ENCODE measurements at places on chromosomes 1 and 21.

DNA sequence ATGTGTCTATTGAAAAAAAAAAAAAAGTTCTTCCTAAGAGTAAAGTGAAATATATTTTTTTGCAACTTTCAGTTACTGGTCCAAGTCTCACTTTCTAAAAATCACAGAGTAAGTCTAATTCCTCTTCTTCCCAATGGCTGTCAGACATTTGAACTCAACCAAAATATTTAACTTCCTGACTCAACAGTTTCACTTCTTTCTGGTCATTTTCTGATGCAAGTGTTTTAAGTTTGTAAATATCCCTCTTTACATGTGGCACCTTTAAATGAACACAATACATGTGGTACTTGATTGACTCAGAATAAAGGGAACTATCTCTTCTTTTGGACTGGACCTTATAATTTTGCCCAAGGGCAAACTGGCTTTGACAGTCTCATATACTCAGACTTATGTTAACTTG is 76.7 kb downstream of the ASH1L start:
- DNase-seq = peak; percentile 79

DNA sequence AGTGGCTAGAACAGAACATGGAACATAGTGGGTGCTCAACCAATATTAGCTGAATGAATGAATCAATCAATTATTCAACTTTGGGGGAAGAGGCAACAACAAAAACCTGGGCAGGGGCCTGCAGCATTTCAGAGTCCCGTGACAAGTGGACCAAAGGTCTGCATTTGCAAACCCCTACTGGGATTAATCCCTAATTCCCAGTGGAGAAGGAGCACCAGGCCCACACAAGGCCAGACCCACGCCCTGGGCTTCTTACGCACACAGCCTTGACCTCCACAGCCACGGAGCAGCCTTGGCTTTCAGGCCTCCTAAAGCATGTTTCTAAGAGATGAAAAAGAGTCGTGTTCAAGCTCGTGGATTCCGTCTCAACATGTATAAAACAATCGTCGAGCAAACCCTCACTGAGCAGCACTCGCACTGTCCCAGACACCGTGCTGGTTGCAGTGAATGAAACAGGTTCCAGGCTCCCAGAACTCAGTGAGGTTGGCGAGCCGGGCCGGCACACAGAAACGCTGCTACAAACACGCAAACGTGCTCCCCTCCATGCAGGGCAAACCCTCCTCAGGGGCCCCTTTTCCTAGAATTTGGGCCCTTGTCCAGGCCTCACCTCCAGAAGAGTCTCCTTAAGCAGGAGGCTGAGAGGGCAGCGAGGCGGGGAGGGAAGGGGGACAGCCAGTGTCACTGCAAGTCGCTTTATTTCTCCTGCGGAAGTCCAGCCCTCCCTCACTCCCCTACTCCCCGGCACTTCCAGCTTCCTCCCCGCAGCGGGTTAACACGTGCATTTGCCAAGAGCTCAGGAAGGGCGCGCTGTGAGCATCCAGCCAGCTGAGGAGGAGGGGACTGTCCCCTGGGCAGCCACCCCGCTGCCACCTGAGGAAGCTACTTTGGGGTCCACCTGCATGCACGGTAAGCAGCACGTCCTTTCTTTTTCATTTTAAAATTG is 556.4 kb downstream of the KIF26B start:
- no peak for DNase-seq

- DNase-seq = no peak
Observed at GRCh38 chr1:209797978-209798639, 7.8 kb downstream of the IRF6 start.

- DNase-seq = no peak
Observed at GRCh38 chr1:184648856-184649201, 105.8 kb downstream of the EDEM3 start.

- DNase-seq = no peak
Observed at GRCh38 chr1:55938861-55939260, 640.5 kb downstream of the PLPP3 start.

DNA sequence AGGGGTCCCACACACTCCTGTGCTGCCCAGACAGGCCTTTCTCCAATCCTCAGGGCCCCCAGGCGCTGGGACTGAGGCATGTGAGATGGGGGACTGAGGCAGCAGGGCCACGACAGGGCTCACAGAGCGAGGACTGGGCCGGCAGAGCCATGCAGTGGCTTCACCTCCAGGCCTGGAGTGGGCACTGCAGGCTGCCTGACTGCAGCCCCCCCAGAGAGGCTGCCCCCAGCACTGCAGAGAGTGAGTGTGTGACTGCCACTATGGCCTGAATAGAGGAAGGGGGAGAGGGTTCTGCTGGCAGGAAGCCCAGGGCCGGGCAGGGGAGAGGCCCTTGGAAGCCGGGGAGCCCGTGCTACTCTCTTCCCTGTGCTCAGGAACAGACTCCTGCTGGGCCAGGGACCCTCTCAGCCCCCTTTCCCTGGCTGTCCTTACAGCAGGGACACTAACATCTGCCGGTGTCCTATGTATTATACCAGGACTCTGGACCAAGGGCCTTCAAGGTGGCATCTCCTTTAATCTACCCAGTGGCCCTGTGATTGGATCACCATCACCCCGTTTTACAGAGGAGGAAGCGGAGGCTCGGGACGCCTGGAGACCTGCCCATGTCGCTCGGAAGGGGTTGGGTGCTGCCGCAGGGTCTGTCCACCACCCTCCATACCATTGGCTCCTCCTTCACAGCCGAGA is 20.2 kb upstream of the PLEKHG5 start:
- DNase-seq = no peak

DNA sequence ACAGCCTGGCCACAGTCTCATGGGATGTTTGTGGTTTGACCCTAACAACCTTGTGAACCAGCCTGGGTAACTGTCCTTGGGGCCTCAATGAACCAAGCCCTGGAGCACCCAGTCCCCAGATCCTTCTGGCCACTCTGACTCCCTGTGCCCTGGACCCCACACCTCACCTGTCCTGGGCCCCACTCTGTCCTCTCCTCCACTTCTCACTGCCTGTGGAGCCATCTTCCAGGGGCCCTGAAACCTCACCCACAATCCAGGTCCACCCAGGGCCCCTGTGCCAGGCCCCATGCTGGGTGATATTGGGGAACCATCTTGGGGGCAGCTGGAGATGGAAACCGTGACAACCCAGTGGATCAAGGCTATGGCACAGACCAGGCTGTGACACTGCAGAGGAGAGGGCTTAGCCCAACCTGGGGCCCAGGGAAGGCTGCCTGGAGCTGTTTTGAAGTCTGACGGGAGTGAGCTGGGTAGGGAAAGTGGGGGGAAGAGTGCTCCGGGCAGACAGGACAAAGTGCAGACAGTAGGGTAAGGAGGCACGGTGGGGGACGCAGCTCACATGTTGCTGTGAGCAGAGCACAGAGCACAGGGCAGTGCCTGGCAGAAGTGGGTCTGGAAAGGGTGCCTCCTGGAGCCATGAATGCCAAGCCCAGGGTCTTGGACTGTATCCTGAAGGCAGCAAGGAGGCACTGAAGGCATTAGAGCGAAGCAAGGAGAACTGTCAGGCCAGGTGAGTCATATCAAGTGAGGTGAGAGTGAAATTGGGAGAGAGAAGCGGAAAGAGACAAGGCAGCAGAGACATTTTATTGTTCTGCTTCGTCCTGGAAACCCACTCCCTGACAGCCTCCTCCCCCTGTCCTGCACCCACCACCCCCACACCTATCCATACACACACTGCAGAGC is 12.1 kb upstream of the LRP8 start:
- DNase-seq = no peak

DNA sequence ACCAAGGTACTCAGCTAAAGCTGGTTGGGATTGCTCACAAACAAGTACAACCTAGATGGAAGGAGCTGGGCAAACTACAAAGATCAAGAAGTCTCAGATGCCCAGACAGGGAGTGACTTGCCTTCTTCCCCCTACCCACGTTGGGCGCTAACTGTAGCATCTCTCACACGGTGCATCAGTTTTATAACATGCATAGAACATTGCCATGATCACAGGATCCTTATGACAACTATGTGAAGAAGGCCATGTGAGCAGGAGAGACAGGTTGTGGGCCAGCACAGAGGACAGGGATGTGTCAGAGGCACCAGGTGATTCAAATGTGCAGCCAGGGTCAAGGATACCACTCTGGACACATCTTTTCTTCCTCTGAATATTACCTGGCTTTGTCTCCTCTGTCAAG is 28.3 kb upstream of the CYP4B1 start:
- no peak for DNase-seq

GRCh38 chr1:197327776-197328364 is 59.8 kb downstream of the CRB1 start:
- peak; percentile 1 for DNase-seq

- DNase-seq = no peak
Observed at GRCh38 chr1:39337067-39337466, 132.6 kb downstream of the MACF1 start.

DNA sequence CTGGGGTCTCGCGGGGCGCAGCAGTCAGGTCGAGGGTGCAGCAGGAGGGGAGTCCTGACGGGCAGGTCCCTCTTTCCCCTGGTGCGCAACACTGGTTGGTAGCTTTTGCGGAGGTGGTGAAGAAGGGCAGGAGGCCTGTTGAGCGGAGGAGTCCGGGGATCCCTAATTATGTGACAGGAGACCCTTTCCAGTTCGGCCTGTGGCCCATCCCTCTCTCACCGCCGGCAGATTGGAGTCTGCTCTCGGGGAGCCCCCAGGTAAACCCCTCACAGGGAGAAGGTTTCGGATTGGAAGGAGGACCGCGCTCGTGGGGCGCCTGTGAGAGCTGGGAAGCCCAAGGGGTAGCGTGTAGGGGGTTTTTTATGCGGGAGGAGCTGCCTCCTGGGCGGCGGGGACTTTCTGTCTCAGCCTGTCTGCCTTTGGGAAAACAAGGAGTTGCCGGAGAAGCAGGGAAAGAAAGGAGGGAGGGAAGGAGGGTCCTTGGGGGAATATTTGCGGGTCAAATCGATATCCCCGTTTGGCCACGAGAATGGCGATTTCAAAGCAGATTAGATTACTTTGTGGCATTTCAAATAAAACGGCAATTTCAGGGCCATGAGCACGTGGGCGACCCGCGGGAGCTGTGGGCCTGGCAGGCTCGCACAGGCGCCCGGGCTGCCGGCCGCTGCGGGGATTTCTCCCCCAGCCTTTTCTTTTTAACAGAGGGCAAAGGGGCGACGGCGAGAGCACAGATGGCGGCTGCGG is 9.5 kb downstream of the SIM2 start:
- no peak for DNase-seq

GRCh38 chr1:209490013-209490412 is 93.5 kb upstream of the CAMK1G start:
- no peak for DNase-seq

DNA sequence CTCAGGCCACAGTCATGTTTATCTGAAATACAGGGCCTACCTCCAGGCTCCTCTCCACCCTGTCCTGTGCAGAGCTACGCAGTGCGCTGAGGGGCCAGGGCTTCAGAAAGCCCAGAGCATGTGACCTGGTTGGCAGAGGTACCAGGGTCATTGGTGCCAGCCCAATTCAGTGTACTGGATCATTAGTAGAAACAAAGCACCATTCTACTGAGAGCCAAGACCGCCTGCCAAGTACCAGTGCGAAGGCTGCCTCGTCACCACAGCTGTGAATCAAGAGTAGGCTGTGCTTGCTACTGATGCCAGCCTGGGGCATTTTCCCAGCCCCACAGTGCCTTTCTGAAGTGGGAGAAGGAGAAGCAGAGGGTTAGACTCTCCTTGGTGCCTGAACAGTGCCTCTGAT is 59.8 kb downstream of the CAPN9 start:
- DNase-seq = no peak

- no peak for DNase-seq
Observed at GRCh38 chr21:19830446-19830845, 1167.8 kb upstream of the NCAM2 start.

DNA sequence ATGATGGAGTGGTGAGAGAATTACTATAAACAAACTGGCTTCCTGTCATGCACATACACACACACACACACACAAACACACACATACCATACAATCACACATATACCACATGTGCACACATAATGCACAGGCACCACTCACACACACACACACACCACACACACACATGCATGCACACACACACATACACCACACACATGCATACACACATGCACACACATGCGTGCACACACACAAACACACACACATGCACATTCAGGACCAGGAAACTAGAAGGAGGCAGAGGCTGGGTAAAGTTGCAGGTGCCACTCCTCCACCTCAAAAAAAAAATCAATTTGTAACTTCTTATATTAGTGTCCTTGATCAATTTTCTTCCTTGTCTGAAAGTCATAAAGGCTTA is 153.0 kb downstream of the ASTN1 start:
- DNase-seq = no peak

- no peak for DNase-seq
Observed at GRCh38 chr1:205589046-205589445, 42.8 kb downstream of the ELK4 start.

GRCh38 chr1:17023573-17023972 is 11.8 kb upstream of the ATP13A2 start:
- DNase-seq = no peak
